ENCODE measurements at places on chromosomes 5 and 9.

DNA sequence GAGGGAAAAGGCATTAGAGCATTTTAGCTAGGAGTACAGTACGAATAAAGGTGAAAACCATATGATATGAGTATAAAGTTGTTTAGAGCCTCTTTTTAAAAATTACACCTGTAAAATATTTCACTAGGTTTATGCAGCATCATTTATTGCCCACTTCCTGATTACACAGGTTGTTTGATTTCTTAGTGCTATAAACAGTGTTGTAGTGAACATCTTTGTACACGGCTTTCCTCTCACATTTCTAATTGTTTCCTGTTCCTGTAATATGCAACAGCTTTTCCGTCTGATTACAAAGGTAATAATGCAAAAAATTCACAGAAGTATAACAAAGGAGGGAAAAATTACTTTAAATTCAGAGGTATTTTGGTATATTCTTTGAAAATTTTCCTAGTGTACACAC lies 13.0 kb downstream of the STOM start:
- DNase-seq, result no peak

- DNase-seq, result no peak
These were observed 92.6 kb upstream of the TRIM32 start for GRCh38 chr9:116594547-116594946.

GRCh38 chr5:961711-962240 lies 46.8 kb upstream of the NKD2 start:
- DNase-seq, result no peak

DNA sequence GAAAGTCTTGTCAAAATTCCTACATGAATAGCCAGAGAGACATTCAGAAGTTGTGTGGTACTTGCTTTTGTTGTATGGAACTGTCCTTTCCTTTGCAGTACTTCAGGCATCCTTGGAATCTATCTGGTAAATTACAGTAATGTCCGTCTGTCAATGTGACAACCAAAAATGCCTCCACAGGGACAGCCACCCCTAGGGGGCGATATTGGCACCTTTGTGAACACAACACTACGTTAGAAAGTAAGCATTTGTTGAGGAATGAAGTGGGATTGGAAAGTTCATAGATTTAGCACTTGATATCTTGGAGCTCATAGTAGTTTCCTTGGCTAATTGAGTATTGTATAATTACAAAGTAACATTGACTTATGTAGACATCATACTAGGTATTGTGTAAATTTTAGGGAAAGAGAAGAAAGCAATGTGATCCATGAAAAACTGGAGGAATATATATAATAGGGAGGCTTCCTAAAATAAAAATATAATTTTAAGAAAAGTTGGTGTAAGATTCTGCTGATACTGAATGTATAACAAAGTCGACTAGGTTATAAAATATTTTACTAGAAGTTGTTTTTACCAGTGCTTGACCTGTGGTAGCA lies 32.7 kb downstream of the TMEFF1 start:
- no peak for DNase-seq

GRCh38 chr9:109861918-109862317 lies 81.9 kb downstream of the PALM2AKAP2 start:
- DNase-seq, result no peak

DNA sequence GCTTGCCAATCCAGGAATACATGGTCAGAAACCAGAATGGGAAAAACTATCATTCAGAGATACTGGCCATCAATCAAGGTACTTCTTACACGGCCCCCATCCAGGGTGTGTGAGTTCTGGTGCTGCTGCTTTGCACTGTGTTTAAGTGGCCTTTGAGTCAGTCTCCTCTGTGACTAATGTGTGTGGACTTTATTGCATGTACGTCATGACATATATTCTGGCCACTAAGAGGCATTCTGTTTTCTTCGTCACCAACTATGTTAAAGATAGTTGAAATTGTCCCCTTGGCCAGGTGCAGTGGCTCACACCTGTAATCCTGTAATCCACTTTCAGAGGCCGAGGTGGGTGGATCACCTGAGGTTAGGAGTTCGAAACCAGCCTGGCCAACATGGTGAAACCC lies 8.5 kb downstream of the EXOSC3 start:
- DNase-seq, result no peak
